ENCODE measurements at places on chromosomes 3 and 15.

GRCh38 chr3:21889166-21889565 lies 138.2 kb upstream of the ZNF385D start:
- DNase-seq, result no peak

GRCh38 chr3:60512506-60512905 lies 738.7 kb downstream of the FHIT start:
- DNase-seq, result no peak

DNA sequence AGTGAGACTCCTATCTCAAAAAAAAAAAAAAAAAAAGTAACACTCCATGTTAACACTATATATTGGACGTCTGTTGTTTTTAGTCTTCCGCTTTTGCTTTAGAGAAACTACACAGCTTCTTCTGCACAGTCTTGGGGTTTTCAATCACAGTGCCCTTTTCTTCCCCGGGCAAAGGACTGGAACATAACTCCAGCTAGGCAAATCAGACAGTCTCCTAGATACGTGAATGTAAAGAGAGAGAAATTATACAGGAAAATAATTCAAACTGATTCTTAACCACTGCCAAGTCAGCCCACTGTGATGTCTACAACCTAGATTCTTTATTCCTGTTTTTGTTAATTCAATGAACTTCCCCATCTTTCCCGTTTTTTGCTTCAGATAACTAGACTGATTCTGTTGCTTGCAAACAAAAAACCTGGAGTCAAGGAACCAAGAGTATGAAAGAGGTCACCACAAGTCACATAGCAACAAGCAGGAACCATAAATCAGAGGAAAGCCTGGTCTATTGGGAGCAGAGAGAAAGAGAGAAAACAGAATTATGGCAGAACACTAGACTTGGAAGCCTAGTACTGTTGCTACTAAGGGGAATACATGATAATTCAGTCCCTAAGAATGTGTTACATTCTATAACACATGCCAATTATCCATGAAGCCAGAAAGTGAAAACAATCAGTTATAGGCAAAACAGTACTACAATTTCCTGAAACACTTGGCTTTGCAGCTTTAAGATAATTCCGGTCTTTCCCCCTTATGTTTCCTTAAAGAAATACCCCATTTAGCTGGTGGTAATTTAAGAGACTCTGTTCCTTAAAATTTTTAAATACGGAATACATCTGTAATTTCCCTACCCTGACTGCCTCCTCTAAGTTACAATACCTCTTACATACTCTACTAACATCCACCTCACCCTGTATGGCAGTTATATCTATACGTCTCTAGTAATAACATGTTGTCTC lies 63.1 kb downstream of the TBL1XR1 start:
- no peak for DNase-seq

DNA sequence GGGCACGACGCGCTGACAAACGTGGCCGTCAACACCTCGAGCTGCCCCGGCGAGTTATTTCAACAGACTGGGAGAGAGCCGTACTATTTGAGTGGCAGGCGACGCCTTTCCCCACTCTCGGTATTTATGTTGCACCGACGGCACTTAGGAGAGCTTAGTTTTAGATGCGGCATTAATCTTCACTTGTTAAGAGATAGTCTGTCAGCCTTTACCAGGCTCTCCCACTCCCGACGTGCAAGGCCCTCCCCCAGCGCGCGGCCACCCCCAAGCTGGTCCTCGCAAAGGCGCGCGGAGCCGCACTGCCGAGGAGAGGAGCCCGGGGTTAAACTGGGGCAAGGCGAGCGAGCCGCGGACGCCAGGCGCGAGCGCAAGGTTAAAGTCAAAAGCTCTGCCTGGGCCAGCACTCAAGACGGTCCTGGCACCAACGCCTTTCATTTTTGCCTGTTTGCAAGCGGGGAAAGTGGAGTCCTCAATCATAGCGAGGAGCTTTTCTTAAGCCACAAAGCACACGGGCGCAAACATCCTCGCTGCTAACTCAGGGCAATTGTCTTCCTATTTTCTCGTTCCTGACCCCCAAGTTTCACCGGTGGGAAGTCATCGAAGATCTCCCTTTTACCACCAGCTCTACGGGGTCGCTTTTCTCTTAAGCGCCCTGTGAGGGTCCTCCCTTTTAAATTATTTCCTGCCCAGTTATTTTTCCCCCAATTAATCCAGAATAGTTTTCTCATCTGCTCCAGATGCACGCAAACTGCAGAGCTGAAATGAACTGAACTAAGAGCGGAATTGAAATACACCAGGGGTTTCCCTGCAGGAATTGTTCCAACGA lies 86.6 kb downstream of the NR2F2 start:
- DNase-seq, result peak; percentile 68

DNA sequence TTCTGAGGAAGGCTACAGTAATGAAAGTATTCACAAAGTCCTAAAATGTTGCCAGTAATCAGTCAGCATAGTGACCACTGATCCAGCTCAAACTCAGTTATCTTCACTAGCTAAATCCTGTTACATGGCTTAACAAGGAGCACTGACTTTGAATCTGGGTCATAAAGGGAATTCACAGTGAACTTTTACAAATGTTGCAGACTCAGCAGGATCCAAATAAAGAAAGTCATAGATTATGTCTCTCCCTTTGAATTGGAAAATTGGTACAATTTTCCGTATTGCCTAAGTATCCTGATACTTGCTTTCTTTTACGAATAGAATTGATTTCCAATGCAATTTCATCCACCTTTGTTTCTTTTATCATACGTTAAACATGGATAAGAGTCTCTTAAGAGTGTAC lies 431.5 kb upstream of the CNTN6 start:
- DNase-seq, result no peak

GRCh38 chr3:187719628-187720336 lies 17.4 kb upstream of the RTP2 start:
- DNase-seq, result peak; percentile 16

All from left lung (tissue), 14 donors.